ENCODE measurements at places on chromosomes 11 and 22.

DNA sequence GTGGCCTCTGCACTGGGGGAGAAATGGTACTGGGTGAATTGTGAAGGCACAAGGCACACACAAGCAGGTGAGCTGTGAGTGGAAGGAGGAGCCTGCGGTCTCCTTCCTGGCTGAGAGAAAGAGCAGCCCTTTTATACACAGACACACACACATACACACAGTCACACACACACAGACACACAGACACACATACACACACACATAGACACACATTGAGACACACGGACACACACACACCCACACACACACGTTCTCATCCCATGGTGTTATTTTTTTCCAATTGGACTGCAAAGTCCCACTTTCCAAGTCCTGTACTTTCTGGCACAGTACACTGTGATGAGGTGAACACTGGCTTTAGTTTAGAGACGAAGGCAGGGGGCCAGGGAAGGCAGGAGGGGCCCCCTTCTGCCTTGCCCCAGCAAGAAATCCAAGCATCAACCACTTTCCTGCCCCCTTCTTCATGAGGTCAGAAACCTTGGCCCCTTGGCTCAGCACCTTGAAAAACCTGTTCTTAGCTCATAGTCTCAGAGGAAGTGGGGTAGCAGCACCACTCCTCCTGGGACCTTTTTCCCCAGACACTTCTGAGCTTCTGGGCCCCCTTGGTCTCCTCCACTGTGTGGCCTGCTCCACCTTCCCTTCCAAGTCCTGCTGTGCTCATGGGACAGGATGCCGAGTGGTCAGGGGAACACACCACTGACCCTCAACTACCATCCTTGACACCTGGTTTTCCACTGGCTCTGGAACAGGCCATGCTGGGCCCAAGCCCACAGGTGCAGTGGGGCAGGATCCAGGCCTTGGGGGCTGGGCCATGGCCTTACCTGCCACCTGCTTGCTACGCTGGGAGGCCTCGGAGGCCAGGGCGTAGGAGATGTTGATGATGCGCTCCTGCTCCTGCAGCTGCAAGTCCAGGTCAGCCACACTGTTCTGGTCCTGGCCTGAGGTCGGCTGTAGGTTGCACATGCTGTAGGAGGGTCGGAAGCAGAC is 43.8 kb downstream of the C11orf58 start:
- DNase-seq = no peak

GRCh38 chr11:112593440-112593839 is 332.8 kb upstream of the PLET1 start:
- DNase-seq = no peak

- no peak for DNase-seq
Observed at GRCh38 chr11:33874433-33874832, 17.4 kb downstream of the LMO2 start.

- no peak for DNase-seq
Observed at GRCh38 chr11:43925932-43926505, 16.4 kb upstream of the C11orf96 start.

- DNase-seq = peak; percentile 78
Observed at GRCh38 chr11:68843703-68844312, 2.1 kb upstream of the CPT1A start.

DNA sequence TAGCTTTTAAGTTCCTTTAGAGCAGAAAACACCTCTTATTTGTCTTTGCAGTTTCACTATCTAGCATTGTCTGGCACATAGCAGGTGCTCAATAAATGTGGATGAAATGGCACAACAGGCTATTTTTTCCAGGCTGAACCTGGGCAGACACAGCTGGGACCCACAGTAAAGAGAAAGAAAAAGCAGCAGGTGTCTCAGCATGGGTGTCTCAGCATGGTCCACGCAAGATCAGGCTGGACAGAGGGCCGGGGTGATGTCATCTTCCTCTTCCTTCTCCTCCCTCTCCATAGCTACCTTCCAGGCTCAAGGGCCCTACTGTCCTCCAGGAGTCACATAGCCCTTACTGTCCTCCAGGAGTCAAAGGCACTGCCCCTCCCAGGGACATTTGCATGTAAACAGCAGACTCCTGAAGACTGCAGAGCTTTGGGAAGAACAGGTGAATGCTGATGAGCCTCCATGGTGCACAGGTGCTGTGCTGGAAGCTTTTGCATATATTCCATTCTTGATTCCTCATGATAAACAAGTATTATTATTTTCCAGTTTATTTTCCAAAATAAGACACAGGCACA is 65.2 kb downstream of the DSCAML1 start:
- DNase-seq = no peak

GRCh38 chr11:66933531-66933930 is 24.7 kb downstream of the PC start:
- no peak for DNase-seq

- no peak for DNase-seq
Observed at GRCh38 chr22:46574438-46574992, 37.1 kb upstream of the CELSR1 start.

DNA sequence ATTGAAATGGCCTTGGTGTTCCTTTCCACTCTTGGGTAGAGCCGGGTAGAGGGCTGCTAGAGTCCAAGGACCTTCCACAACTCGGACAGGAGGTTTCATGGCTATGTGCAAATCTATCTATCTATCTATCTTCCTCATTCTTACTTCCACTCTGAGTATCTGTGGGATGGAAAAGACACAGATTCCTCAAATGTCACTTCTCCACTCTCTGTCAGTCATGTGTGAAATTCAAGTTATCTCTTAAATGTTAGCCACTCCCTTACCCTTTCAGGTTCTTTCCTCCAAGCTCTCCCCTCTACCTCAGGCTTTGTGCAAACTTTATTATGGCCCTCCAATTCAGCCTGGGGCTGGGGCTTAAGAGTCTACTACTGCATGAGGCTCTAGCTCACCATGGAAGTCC is 84.3 kb downstream of the GDPD4 start:
- DNase-seq = no peak

GRCh38 chr22:28983190-28983589 is 78.4 kb downstream of the C22orf31 start:
- DNase-seq = no peak

DNA sequence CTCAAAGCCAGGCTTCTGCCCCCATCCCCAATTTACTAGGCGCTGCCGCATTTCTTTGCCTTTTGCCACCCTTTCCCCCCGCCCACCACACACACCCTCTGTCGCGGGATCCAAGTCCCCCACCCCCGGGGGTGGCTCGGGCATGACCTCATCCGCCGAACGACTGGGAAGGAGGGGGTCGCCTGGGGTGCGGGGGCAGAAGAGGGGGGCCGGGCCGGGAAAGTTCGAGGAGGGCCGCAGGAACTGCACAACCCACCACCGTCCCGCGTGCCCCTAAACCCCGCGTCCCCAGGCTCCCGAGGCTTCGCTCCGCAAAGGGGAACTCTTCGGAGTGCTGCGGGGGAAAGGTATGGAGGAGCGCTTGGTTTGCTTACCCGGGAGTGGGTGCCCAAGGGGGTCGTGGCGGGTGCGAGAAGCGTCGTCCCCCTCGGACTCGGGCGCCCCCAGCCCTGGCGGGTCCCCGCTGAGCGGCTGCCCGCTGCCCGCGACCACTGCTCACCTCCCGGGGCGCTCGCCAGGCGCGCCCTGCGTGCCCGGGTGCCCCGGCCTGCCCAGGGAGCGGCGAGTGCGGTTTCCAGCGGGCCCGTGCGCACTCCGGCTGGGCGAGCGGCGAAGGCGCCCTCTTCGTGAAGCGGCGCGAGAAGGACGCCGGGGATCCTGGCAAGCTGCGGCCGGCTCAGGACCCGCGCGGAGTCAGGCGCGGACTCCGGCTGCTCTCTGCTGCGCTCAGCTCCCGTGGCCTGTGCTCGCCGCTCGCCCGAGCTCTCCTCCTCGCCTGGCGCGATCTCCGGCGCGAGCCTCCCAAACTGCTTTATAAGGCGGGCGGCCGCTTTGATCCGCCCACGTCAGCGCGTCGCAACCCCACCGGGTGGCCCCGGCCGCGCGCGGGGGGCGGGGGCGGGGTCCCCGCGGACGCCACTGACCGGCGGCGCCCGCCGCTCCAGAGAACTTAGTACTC is 4.0 kb upstream of the WNT11 start:
- peak; percentile 47 for DNase-seq

- no peak for DNase-seq
Observed at GRCh38 chr22:49776891-49777290, 50.8 kb downstream of the BRD1 start.

GRCh38 chr11:14255238-14255534 is 103.8 kb downstream of the RRAS2 start:
- DNase-seq = no peak

GRCh38 chr22:43999378-43999777 is 24.7 kb upstream of the PARVB start:
- no peak for DNase-seq

DNA sequence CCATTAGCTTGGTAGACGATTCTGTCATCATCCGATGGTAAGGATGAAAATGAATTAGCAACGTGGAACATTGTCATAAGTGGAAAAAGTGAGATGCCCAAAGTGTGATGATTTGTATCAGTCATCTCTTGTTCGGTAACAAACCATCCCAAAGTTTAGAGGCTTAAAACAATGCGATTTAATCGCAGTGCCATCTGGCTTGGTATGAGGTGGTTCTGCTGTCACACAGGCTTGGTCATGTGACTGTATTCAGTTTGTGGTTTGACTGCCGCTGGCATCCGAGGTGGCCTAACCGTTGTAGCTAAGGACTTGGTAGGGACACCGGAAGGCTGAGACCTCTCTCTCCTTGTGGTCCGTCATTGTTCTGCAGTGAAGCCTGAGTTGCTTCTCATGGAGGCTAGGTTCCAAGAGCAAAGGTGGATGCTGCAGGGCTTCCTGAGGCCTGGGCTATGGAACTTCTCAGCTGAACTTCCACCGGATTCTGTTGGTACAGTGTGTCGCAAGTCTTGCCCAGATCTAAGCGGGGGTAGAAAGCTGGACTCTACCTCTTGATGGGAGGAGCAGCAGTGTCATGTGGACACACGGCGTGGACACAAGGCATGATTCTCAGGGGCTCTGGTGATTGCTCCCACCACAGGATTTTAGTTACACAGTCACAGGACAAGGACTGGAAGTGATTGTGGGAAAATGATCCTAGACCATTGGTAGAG is 36.3 kb downstream of the BCR start:
- peak; percentile 54 for DNase-seq

DNA sequence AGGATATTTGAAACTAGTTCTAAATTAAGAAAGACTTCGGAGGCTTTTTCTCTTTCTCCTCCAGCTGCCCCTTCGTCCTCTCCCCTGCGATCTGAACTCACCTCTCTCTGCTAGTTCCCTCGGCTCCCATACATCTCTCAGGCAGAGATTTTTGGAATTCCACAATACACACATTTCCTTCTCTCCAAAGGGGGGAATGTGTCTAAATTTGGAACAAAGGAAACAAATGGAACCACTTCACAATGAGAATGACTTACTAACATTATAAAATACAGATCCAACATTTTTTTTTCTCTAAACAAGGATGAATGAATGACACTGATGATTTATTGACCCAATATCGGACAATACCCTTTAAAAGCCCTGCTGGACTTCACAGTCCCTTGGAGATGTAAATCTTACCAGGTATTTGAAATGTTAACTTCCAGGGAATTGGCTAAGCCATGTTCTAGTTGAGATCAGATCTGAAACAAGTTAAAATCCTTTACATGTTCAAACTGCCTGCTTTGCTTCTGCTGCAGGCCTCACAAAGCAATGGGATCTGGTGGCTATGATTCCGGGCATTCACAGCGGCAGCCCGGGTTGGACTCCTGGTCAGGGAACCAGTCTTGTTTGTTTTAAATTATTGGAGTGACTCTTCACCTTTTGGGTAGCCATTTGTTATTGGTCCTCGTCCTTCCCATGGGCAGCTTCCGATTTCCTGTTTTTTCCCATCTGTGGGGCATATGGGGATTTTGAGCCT is 20.5 kb upstream of the GSTP1 start:
- no peak for DNase-seq

GRCh38 chr22:16965083-16965482 is 42.9 kb downstream of the GAB4 start:
- no peak for DNase-seq

DNA sequence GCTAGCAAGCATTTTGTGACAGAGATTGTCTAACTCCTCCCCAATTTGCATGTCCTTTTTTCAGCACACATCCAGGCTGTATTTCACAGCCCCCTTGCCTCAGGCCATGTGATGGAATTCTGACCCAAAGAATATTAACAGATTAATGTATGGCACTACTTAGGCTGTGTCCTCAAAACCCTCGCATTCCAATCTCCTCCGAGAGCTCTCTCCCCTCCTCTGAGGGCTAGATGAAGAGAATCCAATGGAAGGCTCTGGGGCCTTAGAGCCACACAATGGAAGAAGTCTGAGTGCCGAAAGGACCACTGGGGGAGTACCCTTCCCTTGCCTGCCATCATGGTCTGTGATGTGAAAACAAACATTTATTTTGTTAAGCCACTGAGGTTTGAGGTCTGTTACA is 13.7 kb upstream of the NNMT start:
- no peak for DNase-seq

GRCh38 chr11:96342014-96342960 is 708 bp downstream of the MAML2 start:
- DNase-seq = no peak

DNA sequence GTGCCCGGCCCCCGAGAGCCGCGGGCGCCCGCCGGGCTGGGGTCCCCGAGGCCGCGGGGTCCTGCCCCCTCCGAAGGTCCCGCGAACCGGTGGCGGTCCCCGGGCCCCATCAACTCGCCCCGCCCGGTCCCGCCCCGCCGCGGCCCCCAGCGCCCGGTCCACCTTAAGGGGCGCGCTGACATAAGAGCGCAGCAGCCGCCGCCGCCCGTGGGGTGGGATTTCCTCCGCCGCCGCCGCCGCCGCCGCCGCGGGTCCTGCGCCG is at the start of gene ZDHHC8:
TSS of gene ZDHHC8 (plus strand) at position 208 of the 262 bp plus-strand sequence. CDS start 144 bp downstream, outside the sequence.
- DNase-seq = peak; percentile 55

DNA sequence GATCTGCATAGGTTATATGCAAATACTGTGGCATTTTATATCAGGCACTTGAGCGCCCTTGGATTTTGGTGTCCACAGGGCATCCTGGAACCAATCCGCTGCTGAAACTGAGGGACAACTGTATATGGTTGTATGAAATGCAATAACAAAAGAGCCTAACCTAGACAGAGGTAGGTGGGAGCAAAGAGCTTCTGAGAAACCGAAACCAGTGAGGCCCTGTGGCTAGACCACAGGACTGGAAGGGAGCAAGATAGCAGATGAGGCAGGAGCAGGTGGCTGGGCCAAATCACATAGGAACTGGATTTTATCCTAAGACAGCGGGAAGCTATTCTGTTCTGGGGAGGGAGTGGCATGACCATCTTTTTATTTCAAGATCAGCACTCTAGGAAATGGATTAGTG is 30.1 kb downstream of the RCN1 start:
- DNase-seq = peak; percentile 7
